Activated CD4-positive, alpha-beta T cell treated with anti-CD3 and anti-CD28 coated beads, Interleukin-2, amount 10 ng/mL, durations not matched to agents 24 days and 14 days (primary cell): ENCODE measurements at places on chromosomes 16 and 17. TPM values are rescaled to one million over a fixed set of nuclear protein-coding genes. Genes with fewer than 3 reads are reported as not detected.

SLC5A10 gene
- not detected in 2 replicates for total RNA-seq

DNA sequence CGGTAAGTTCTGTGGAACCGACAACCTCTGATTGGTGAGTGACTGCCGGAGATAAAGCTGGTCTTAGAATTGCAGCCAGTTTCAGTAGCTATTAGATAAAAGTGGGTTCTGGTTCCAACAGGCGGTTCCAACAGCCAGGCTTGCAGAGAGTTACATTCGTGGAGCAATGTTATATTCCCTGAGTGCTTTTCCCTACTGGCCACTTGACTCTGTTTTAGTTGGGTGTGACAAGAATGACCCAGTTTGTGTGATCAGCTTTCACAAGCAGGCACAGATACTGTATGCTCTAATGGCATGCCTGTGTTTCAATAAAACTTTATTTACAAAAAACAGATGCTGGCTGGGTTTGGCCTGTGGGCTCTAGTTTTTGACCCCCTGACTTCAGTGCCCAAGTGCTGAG, 196.6 kb downstream of the SNX29 start:
- no peak for DNase-seq

DNA sequence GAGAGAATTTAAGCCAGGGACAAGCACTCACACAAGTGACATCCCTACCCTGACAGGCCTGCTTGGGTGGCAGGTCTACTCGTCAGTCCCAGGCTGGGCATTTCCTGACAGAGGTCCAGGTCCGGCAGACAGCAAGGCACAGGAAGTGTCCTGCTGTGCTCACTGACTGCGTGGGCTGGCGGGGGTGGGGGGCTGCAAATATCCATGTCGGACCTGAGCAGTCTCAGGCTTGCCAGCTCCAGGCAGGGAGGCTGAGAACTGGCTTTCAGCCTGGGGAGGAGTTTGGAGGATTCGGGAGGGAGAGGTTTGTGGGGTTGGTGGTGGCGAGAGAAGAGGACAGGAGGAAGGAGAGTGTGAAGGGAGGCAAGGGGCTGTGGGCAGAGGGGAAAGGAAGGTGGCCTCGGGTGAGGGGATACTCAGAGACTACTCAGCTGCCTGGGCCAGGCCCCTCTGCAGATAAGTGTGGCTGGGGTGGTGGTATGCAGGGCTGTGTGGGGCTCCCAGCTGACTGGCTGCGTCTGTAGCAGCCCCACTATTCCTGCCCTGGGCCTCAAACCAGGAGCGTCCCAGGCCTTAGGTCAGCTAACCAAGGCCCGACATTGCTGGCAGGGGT, 7.8 kb downstream of the HIC1 start:
- no peak for DNase-seq

DNA sequence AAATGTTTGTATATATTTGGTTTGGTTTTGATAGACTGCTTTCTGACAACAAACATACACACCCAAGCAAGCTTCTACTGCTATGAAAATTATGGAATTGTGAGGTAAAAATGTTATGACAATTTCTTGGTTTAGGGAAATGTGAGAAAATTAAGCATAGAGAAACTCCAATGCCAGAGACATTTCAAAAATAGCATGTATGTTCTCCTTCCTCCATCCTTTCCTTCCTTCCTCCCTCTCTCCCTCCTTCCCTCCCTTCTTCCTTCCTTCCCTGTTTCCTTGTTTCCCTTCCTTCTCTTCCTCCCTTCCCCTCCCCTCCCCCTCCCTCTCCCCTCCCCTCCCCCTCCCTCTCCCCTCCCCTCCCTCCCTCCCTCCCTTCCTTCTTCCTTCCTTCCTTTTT, 14.9 kb downstream of the KCNJ2 start:
- DNase-seq, result no peak

TNFRSF12A gene
- 7.3 TPM in 2 replicates for total RNA-seq

GRCh38 chr17:80503031-80503430, 26.6 kb upstream of the NPTX1 start:
- DNase-seq, result no peak

CSH2 gene
- total RNA-seq, result not detected in 2 replicates

NDUFAB1 gene
- 161 and 163 TPM in 2 replicates for total RNA-seq

DNA sequence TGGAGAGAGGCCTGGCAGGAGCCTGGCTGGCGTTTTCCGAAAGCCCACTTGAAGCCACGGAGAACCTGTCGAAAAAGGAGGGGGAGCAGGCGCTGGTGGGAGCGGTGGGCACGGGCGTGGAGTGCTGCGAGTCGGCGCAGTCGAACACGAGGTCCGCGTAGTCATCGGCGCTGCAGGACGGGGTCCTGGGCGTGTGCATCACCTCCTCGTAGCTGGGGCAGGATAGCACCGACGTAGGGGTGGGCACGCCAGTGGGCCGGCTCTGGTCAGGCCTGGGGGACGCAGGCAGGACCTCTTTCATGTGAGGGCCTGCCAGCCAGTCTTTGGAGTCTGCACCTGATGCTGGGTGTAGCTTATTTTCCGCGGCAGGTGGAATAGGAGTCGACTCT, 63.7 kb downstream of the ZNF778 start:
- DNase-seq, result no peak
